Tibial artery (tissue), 4 donors: ENCODE measurements at places on chromosomes 12 and 14.

DNA sequence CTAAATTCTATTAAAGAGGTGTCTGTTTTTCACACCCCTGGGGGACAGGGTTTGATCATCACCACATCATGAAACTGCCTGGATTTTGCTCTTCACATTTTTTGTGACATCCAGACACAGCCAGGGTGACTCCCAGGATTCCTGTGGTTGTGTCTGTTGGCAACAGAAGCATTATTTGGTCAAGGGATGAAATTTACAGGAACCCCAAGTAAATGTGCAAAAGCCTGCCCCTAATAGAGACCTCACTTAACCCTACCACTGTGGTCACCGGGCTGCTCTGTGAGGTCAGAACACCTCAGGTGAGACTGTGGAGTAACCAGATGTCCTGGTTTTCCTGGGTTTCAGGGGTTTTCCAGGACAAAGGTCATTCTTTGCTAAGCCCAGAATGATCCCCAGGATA, 103.8 kb downstream of the DAD1 start:
- DNase-seq = no peak

- no peak for DNase-seq
Observed at GRCh38 chr12:49912345-49913255, 8.9 kb upstream of the FAIM2 start.

DNA sequence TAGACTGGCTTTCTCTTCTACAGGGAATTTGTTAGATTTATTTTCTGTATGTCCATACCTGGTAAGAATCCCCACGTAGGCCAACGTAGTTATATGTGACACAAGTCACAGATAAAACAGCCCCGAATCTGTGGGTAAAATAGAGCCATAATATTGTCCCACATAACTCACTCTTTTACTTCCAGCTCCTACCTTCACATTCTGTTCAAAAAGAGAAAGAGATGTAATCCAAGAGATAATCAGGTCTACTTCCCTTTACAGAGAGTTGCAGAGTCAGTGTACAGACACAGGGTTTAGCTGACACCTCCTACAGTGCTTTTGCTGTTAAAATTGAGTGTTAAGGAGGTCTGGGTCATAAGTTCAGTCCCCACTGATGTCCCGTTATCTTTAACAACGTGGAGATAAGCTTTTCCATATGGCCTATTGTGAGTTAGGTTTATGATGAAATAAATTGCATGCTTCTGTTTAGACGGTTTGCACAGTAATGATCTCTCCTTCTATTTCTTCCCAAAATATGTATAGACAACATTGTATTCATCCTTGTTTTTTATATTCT, 446.5 kb downstream of the ADAMTS20 start:
- DNase-seq = no peak

GRCh38 chr12:72234886-72235285, 37.3 kb upstream of the TRHDE start:
- DNase-seq = no peak

GRCh38 chr14:55123852-55124639, 5.0 kb upstream of the LGALS3 start:
- DNase-seq = no peak

- no peak for DNase-seq
Observed at GRCh38 chr14:88204221-88204620, 118.8 kb downstream of the KCNK10 start.

- no peak for DNase-seq
Observed at GRCh38 chr12:12791756-12792369, 6.4 kb downstream of the APOLD1 start.

DNA sequence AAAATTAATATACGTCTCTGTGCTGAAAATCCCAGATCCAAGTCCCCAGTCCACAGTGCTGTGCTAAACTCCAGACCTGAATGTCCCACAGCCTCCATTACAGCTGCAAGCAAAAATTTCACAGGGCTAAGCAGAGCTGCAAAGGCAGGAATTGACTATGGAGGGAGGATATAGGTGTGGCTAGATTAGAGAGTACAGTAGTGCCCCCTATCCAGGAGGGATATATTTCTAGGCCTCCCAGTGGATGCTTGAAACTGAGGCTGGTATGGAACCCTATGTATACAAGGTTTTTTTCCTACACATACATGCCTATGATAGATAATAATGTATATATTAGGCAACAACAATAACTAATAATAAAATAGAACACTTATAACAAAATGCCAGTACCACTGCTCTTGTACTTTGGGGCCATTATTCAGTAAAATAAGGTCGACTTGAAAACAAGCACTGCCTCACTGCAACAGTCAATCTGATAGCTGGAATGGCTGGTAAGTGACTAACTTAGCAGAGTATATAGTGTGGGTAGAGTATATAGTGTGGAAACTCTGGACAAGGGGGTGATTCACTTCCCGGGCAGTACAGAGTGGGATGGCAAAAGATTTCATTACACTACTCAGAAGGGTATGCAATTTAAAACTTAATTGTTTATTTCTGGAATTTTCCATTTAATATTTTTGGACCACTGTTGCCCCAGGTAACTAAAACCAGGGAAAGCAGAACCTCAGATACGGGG, 82.7 kb downstream of the C14orf132 start:
- DNase-seq = no peak

- DNase-seq = no peak
Observed at GRCh38 chr12:49972129-49972528, 618 bp upstream of the AQP6 start.

DNA sequence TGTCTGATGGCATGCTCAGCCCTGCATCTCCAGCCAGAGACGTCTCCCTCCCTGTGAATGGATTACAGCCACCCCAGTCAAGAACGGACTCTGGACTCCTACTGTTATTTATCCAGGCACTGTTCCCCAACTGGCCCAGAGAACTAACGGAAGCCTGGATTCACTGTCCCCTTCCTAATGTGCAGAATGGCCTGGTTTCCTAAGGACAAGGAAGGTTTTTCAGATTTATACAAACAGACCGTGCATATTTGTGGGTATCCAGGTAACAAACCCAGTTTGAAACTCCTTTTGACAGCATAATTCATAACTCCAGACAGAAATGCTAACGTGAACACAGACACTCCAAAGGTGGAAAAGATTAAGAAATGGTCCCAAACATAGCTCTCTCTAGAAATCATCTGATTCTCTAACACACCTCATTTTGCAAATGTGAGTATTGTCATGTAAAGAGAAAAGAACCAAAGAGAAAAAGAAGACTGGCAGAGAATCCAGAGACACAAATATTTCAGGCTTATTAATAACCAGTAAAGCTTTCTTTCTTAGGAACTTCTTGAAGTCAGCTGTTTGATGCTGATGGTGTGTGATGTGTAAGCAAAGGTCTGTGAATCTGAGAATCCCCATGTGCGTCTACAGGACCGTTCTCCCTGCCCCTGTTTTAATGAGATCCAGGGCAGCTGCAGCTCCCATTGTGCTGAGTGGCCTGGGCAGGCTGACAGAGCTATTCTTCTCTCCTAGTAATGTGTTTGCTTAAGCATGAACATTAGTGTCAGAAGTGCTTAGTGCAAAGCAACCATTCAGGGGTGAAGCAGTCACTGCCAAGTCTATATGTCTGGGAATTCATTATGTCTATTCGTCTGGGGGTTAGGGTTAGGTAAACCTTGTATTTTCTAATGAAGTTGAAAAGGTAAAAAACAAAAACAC, 86.8 kb upstream of the HIF1A start:
- DNase-seq = no peak

DNA sequence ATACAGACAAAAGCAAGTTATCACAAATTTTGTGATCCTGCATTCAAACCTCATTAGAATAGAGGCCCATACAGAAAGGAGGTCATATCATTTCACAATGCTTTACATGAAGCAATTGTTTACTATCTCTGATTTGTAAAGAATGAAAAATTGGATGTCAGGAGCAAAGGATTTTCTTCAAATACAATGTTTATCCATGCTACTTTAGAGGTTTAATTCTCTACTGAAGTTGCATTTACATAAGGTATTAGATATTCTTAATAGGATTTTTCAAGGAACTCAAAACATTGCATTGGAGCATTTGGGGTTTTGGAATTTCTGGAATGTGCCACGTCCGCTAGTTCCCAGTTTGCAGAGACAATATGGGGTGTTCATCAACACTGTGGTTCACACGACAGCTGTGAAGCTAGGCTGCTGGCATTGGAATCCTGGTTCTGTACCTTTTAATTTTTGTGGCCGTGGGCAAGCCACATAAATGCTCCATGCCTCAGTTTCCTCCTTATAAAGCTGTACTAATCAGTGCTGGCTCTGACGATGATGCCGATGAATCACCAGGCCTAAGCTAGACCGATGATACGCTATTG, 174.8 kb downstream of the APAF1 start:
- no peak for DNase-seq

GRCh38 chr14:105871590-105871989, 345.2 kb downstream of the TMEM121 start:
- no peak for DNase-seq

DNA sequence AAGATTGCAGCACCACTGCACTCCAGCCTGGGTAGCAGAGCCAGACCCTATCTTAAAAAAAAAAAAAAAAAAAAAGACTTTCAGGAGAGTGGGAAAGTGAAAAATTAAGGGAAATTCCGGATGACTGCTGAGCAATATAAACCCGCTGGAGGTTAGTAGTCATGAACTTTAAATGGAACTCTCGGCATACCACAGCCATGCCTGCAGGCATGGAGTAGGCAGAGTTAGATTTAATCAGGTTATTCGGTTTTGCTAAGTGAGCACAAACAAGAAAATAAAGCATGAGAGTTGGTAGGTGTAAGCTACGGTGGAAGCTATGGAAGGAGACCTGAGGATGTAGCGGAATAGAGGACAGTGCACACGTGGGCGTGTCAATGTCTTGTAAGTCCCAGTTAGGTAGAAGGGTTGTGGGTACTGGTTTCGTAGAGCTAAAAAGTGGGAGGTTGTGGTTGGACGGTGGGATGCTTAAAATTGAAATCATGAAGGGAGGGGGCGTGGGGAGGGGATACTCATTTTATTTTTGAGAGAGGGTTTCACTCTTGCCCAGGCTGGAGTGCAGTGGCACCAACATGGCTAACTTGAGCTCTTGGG, 11.8 kb upstream of the TUBA1C start:
- no peak for DNase-seq

DNA sequence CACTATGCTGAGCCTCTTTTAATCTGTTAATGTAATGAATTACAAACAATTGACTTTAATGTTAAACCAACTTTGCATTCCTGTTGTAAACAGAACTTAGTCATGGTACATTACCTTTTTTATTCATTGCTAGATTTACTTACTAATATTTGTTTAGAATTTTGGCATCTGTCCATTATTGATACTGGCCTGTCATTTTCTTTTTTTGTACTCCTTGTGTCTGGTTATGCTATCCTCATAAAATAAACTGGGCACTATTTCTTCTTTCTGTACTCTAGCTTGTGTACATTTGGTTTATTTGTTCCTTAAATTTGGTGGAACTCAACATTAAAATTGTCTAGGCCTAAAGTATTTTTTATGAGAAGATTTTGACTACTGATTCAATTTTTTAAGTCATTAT, 32.1 kb downstream of the SPATA7 start:
- DNase-seq = no peak

DNA sequence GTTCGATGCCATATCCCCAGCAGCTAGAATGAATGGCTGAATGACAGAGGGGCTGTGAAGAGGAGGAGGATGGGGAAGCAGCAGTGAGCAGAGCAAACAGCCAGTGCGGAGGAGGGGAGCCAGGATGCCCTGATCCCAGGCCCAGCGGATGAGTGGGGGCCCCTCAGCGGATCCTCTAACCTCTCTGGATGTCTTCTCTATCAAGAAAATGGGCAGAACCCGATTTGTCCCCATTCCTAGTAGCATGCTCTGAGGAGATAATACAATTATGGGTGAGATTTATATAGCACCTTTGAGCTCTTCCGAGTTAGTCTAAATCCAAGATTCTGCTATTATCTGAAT, 30.0 kb upstream of the RPLP0 start:
- no peak for DNase-seq

DNA sequence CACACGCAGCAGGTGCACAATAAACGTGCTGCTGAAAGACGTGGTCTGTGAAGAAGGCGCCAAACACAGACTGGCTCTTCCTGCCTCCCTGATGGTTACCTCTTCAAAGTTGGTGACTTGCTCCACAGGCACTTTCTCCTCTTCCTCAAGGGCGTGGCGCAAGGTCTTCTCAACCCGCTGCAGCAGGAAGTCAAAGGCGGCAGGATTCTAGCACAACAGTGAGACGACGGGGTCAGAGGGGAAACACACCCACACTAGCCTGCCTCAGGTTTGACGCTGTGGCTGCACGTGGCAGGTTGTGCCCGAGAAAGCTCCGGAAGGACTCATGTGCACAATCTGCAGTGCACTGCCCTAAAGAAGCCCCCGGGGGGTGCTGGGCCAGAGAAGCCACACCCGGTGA, 15.0 kb downstream of the POLE start:
- no peak for DNase-seq

DNA sequence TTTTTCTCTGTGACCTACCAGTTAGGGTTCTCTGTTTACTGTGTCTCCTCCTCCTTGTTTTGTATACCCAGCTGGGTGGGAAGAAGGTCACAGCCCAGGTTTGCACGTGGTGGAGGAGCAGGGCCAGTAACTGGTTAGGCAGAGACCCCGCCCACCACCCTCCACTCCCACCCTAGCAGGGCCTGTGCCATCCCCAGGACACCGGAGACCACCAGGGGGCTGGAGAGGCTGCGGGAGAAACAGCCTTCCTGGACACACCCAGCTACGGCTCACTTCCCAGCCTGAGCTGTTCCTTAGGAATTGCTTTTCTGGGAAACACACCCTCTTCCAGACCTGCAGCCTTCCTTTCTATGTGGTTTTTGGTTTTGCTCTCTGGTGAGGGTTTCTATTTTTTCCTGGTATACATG, 21.1 kb downstream of the BDKRB2 start:
- DNase-seq = no peak

- DNase-seq = no peak
Observed at GRCh38 chr12:90510948-90511347, 444.0 kb downstream of the CCER1 start.

- no peak for DNase-seq
Observed at GRCh38 chr14:91115986-91116770, 2.3 kb downstream of the DGLUCY start.

GRCh38 chr12:118375348-118375747, 1.0 kb upstream of the SUDS3 start:
- DNase-seq = no peak

DNA sequence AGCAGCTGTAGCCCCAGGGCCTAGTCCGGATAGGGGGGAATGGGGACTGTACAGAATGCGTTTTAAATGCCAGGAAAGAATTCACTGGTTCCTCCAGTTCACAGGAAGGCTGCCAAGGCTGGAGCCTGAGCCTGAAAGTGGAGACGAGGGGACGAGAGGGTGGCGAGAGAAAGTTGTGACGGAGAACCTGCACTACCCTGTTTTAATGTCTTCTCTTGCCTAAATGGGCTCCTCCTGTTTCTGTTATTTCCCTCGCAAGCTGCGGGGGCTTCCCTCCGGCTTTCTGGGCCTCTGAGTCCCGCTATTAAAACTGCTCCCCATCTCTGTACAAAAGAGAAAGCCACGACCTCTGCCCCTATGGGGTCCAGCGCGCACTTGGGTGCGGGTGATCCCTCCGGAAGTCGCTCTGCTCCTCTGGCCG, 4.5 kb downstream of the C1QL4 start:
- no peak for DNase-seq

GRCh38 chr12:57173683-57174082, 26.3 kb upstream of the LRP1-AS start:
- DNase-seq = no peak

- DNase-seq = no peak
Observed at GRCh38 chr12:122846622-122847515, 11.6 kb downstream of the HIP1R start.

- DNase-seq = no peak
Observed at GRCh38 chr12:127363392-127363791, 903.6 kb upstream of the TMEM132C start.
